ENCODE measurements at places on chromosomes 3 and 15. TPM values are rescaled to one million over a fixed set of nuclear protein-coding genes. Genes with fewer than 3 reads are reported as not detected.

Gene SLC6A20
- not detected for total RNA-seq

Gene ERICH6
- total RNA-seq: under 0.01 TPM

Gene KNG1
- not detected for total RNA-seq

Gene LIPC
- not detected for total RNA-seq

Gene EBLN2
- 6.6 TPM for total RNA-seq

Gene ZFYVE19
- 16.9 TPM for total RNA-seq

Gene SCAANT1
- total RNA-seq: not detected

Gene CFAP91
- 0.73 TPM for total RNA-seq

Gene DTX3L
- 19.8 TPM for total RNA-seq

Gene PLCB2
- total RNA-seq: 0.73 TPM

Gene ISL2
- 0.20 TPM for total RNA-seq

Gene COMMD4
- 61.8 TPM for total RNA-seq

Gene FBXL22
- 0.20 TPM for total RNA-seq

Gene DZIP1L
- total RNA-seq: 27.2 TPM

Data from subcutaneous preadipocyte (primary cell).